Panc1 (cell line): ENCODE measurements at places on chromosomes 13 and 19. TPM values are rescaled to one million over a fixed set of nuclear protein-coding genes. Genes with fewer than 3 reads are reported as not detected.

- peaks cover 6% of the 10 kb centered on the region for H3K4me1 ChIP-seq
- DNase-seq, result peak; percentile 85
- H3K4me3 ChIP-seq, result no peak overlapping the region
- H3K27ac ChIP-seq, result peak overlapping the region; percentile 29
Observed at GRCh38 chr19:58581227-58582141, 8.3 kb upstream of the MZF1 start.

DNA sequence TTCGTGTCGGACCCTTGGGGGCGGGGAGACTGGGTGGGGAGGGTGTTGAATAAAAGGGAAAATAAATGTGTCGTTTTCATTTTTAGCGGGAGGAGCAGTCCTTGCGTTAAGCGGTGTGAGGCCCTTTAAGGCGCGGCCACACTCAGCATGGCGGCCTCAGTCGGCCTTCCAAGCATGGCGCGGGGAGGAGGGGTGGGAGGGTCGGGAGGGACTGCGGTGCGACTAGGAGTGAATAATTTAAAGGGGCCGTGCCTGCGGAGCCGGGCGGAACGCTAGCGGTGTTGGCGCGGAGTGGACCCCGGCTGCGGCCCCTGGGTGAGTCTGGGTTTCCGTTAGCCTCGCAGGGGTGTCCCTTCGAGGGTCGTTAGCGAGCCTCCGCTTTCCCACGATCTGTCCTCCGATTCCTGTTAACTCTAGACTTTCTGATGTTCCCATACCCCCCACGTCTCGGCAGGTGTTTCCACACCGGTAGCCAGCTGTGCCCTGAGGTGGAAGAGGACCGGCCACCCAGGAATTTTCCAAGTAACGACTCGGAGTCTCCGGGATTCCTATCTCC, 1.5 kb upstream of the PNPLA6 start:
- DNase-seq, result no peak
- peak overlapping the region; percentile 84 for H3K27ac ChIP-seq
- H3K36me3 ChIP-seq, result peaks cover 8% of the 10 kb centered on the region; the same call in 1 of the 2 replicates
- H3K4me1 ChIP-seq, result 0 out of 2 replicates have a peak, but pooled peaks cover 7% of the 10 kb centered on the region

GRCh38 chr13:26112843-26113242, 61.0 kb upstream of the SHISA2 start:
- no peaks in the 10 kb centered on the region for H3K36me3 ChIP-seq
- H3K27me3 ChIP-seq, result no peaks in the 10 kb centered on the region; the same call in 1 of the 2 replicates
- no peaks in the 10 kb centered on the region for H3K4me1 ChIP-seq
- no peak overlapping the region for H3K27ac ChIP-seq
- DNase-seq, result no peak

DNA sequence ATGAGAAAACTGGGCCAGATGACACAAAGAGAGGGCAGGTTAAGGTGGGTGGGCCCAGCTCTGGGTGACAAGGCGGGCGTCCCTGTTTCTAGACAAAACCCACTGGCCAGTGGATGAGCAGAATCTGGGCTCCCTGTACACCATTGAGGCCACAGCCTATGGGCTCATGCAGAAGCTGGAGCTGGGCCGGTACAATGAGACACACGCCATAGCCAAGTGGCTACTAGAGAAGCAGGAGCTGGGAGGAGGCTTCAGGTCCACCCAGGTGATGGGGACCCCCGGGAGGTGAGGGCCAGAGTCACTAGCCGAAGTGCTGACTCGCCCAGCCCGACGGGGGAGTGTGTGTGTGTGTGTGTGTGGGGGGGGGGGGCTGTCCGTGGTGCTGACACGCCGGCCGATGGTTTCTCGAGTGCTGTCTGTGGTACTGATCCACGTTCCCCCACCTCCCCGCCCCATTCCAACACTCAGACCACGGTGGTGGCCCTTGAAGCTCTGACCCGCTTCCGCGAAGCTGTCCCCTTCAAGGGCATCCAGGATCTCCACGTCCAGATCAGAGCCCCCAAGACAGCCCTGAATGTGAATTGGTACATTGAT, 24.3 kb upstream of the SHFL start:
- H3K27me3 ChIP-seq, result no peaks in the 10 kb centered on the region
- no peak overlapping the region for H3K4me3 ChIP-seq
- H3K4me1 ChIP-seq, result no peaks in the 10 kb centered on the region
- H3K27ac ChIP-seq, result no peak overlapping the region
- no peak for DNase-seq
- H3K36me3 ChIP-seq, result no peaks in the 10 kb centered on the region

DNA sequence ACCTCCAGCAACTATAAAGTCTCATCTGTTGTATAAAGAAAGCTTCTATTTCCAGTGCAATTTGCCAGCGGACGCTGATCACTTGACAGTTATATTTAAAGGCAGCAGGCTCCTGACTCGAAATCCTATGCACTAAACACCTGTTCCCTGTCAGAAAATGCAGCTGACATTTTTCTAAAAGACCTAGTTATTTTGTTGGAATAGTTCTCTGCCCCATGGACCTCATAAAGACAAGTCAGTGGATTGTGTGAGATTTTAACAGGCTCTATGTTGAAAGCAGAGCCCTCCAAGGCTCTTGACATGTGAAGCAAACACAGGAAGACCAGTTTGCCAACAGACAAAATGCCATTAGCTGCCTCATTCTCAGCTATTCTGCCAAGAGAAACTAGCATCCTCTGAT, 304.7 kb upstream of the KLF12 start:
- H3K27me3 ChIP-seq, result no peaks in the 10 kb centered on the region
- H3K4me3 ChIP-seq, result no peak overlapping the region
- H3K27ac ChIP-seq, result no peak overlapping the region
- DNase-seq, result no peak

GRCh38 chr13:25887962-25888655, 163.7 kb downstream of the SHISA2 start:
- H3K4me1 ChIP-seq, result no peaks in the 10 kb centered on the region
- H3K36me3 ChIP-seq, result no peaks in the 10 kb centered on the region
- H3K4me3 ChIP-seq, result no peak overlapping the region

DNA sequence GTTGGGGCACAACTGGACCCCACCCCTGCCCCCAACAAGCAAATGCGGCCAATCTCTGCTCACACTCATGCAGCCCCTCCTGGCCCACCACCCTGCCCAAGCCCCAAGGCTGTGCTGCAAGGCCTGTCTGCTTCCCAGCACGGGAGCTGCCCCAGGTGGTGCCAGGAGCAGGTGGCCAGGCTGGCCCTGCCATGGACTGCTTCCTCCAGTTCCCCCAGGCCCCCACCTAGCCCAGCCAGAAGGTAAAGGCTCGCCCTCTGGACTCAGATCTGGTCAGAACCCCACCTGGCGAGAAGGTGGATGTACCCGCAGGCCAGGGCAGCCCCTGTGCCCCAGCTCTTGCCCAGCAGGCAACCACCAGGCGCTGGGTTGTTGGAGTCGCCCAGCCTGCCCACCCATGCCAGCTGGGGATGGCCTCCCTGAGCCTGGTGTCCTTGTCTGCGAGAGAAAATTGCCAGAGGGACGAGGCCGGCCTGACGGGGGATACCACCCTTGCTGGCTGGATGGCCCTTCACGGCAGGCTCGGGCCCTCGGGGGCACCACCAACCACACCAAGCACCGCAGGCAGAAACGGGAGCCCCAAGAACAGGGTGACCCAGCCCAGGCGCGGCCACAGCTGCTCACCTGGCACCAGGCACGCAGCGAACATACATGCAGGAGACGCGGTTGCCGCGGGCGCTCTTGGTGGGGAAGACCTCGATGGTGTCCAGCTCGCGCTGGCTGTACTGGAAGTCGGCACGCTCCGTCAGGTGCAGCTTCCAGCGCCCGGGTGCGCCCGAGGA, 4.5 kb downstream of the ABHD17A start:
- no peak for DNase-seq
- peaks cover 4% of the 10 kb centered on the region; the same call in 1 of the 2 replicates for H3K36me3 ChIP-seq
- H3K27me3 ChIP-seq, result no peaks in the 10 kb centered on the region

DNA sequence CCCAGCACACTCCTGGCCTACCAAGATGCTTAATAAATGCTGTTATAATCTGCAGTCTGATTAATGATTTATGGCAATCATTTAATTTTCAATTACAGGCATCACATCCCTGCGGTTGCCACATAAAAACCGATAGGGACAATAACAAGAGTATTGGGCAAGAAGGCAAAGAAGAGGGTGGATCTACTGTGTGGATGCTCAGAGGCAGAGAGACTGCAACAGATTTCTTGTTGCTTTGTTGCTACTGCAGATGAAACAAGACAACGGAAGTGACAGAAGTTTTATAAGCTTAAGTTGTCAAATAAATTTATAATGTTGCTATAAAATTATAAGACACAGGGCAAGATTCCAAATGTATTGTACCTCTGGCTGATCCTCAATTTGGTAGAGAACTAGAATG, 154.8 kb downstream of the ABCC4 start:
- H3K4me1 ChIP-seq, result peaks cover 3% of the 10 kb centered on the region; the same call in 1 of the 2 replicates
- no peak for DNase-seq
- H3K4me3 ChIP-seq, result no peak overlapping the region
- H3K36me3 ChIP-seq, result no peaks in the 10 kb centered on the region
- no peak overlapping the region for H3K27ac ChIP-seq
- H3K27me3 ChIP-seq, result no peaks in the 10 kb centered on the region

GRCh38 chr19:32682317-32682716, 6.7 kb downstream of the RGS9BP start:
- H3K4me1 ChIP-seq, result no peaks in the 10 kb centered on the region
- H3K36me3 ChIP-seq, result no peaks in the 10 kb centered on the region
- DNase-seq, result no peak
- H3K27me3 ChIP-seq, result no peaks in the 10 kb centered on the region

DNA sequence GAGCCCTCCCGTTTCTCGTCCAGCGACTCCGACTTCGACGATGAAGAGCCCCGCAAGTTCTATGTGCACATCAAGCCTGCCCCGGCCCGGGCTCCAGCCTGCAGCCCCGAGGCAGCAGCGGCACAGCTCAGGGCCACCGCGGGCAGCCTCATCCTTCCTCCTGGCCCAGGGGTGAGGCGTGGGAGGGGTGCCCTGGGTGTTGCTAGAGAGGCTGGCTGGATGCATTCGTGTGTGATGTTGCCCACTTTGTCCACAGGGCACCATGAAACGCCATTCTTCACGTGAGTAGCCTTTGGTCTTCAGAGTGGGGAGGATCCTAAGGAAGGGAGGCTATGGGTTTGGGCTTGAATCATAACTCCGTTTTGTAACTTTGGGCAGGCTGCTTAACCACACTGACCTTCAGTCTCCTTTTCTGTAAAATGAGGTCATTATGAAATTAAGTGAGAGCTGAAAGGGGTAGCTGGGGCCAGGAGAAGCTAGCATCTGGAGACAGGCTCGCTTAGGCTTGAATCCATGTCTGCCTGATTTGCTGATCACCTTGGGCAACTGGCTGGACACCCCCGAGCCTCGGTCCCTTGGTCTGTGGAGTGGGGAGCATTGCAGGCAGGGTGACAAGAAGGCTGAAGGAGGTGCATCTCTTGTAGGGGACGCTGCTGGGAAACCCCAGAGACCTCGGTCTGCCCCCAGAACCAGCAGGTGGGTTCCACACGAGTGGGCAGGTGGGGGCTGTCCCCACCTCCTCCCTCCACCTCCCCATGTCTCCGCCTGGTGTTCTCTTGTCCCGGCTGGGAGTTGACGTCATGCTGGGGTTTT, 18.7 kb upstream of the B3GNT3 start:
- H3K27ac ChIP-seq, result no peak overlapping the region
- no peak overlapping the region for H3K4me3 ChIP-seq
- 0 out of 2 replicates have a peak, but pooled peaks cover 3% of the 10 kb centered on the region for H3K4me1 ChIP-seq
- H3K36me3 ChIP-seq, result no peaks in the 10 kb centered on the region; the same call in 1 of the 2 replicates
- no peaks in the 10 kb centered on the region for H3K27me3 ChIP-seq
- DNase-seq, result no peak

DNA sequence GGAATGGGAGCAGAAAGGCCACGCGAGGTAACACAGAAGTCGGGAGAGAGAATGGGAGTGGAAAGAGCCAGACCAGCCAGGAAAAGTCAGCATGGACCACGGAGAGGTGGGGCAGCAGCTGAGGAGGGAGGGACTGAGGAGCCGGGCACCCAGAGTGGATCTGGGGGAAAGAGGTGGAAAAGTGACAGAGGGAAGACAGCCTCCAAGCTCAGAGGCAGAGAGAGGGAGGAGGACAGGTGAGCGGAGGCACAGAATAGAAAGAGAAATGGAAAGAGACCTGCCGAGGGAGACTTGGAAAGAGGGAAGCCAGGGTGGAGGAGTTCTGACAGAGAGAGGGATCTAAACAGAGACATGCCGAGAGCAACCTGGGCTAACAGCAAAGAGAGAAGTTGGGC, 1.6 kb downstream of the GRIK5 start:
- no peaks in the 10 kb centered on the region for H3K27me3 ChIP-seq
- H3K27ac ChIP-seq, result no peak overlapping the region
- no peak overlapping the region for H3K4me3 ChIP-seq
- no peaks in the 10 kb centered on the region for H3K36me3 ChIP-seq

DNA sequence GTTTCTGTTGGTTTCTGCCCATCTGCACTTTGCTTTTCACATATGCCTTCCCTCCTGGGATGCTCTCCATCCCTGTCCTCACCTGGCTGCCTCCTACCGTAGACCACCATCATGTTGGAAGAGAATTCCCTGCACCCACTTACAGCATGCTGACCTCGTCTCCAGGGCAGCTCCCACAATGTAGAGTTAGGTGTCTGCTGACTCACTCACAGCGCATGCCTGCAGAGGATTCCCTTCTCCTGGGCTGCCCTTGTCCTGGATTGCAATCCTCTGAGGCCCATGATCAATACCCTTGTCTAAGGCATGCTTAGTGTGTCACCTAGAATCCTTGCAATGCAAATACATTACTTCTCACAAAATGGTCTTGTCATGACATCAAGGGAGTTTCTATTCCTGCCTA, 43.6 kb downstream of the STOML3 start:
- no peaks in the 10 kb centered on the region for H3K27me3 ChIP-seq
- no peaks in the 10 kb centered on the region for H3K4me1 ChIP-seq
- H3K27ac ChIP-seq, result no peak overlapping the region
- DNase-seq, result no peak
- H3K4me3 ChIP-seq, result no peak overlapping the region

- no peak overlapping the region for H3K4me3 ChIP-seq
- H3K36me3 ChIP-seq, result no peaks in the 10 kb centered on the region
- no peak overlapping the region for H3K27ac ChIP-seq
- no peak for DNase-seq
Observed at GRCh38 chr19:57512845-57513244, 13.1 kb downstream of the ZNF773 start.

- H3K27ac ChIP-seq, result no peak overlapping the region
- no peak overlapping the region for H3K4me3 ChIP-seq
- H3K36me3 ChIP-seq, result no peaks in the 10 kb centered on the region
- no peaks in the 10 kb centered on the region for H3K4me1 ChIP-seq
Observed at GRCh38 chr13:105670179-105670990, 865.1 kb downstream of the EFNB2 start.

- no peak for DNase-seq
- H3K27me3 ChIP-seq, result no peaks in the 10 kb centered on the region
- no peaks in the 10 kb centered on the region for H3K36me3 ChIP-seq
- no peak overlapping the region for H3K27ac ChIP-seq
- no peaks in the 10 kb centered on the region for H3K4me1 ChIP-seq
Observed at GRCh38 chr13:40190641-40191100, 475.8 kb downstream of the FOXO1 start.

MUC16 gene
- total RNA-seq, result 3.4 TPM

BRCA2 gene
- total RNA-seq, result 8.4 TPM

C19orf85 gene
- total RNA-seq, result not detected

CASP14 gene
- not detected for total RNA-seq

CYP2F1 gene
- total RNA-seq, result not detected

NLRP7 gene
- not detected for total RNA-seq

FAM174C gene
- 133 TPM for total RNA-seq

ZNF541 gene
- total RNA-seq, result 0.15 TPM

CYP4F12 gene
- 1.7 TPM for total RNA-seq
